ENCODE measurements at places on chromosomes 6 and 20.

DNA sequence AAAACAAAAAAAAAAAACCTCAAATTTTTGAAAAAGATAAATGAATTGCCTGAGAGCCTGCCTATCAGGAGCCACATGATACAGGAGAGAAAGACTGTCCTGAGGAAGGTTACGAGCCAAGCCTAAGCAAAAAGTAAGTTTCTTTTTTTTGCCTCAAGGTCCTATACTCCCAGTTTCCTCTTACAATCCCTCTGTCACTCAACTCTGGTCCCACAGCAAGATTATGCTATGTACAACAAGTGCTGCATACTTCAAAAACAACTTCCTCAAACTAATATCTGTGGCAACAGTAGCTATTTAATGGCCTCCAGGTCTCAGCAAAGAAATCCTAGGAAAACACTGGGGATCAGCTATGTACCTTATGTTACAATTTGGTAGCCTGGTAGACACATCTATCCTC is 46.8 kb downstream of the PLN start:
- no peak for DNase-seq

DNA sequence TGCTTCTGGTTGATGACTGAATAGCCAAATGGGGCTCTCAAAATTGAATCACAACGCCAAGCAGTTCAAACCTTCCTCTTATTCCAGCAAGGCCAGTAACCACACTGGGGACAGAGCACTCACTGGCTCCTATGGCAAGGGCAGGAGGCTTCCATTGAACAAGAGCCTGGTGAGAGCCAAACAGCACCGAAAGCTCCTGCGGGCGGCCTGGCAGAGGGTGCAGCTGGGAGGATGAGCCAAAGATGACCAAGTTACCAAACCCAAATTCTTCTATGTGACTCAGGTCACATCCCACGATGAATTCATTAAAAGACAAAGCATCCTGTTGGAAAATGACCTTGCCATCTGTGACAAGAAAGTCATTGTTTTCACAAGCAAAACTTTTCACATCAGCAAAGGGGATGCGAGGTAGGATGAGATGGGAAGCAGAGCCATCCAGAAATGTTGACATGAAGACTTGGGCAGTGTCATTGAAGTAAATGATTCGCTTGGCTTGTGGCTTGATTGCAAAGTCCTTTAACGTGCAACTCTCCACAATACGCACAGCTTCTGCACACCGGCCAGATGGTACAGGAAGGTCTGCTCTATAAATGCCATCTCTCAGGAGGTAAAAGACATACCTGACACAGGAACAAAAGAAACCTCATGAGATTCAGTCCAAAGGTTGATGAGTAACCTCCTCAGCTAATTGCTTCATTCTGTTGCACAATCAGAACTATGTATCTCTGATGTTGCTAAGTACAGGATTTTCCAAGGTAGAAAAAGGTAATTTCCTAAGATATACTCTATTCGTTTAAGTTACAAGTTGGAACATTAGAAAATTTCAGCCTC is 36.3 kb downstream of the ROS1 start:
- DNase-seq: no peak

- DNase-seq: no peak
Observed at GRCh38 chr20:37839432-37839827, 63.5 kb upstream of the VSTM2L start.

GRCh38 chr6:11050731-11051130 is 6.6 kb upstream of the ELOVL2 start:
- DNase-seq: no peak

DNA sequence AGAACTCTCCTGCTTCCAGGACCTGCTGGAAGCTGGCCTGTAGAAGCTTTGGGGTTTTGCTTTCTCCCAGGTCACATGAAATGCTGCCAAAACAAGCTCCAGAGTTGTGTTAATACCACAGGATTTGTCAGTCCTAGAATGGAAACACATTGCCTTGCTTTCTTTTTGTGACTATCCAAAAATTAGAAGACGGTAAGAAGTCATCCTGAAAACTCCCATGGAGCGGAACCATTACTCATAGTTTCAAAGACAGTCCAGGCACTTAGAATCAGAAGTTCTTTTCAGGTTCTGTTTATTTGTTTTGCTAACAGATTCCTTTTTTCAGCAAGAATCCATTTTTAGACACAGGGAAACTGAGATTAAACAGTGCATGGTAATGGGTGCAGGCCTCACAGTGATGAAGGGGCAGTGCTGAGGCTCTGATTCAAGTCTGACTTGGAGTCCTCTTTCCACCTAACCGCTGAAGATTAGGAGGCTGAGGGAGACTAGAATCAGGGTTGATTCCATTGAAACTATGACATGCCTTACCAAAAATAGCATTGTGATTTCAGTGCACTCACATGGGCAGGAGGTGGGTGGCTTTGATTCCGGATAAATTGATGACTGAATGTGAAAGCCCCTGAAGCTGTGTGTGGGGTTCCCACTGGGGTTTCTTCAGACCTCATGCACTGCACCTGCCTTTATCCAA is 72.2 kb upstream of the NAA20 start:
- no peak for DNase-seq

- DNase-seq: no peak
Observed at GRCh38 chr20:33059741-33060390, 6.2 kb downstream of the BPIFB3 start.

DNA sequence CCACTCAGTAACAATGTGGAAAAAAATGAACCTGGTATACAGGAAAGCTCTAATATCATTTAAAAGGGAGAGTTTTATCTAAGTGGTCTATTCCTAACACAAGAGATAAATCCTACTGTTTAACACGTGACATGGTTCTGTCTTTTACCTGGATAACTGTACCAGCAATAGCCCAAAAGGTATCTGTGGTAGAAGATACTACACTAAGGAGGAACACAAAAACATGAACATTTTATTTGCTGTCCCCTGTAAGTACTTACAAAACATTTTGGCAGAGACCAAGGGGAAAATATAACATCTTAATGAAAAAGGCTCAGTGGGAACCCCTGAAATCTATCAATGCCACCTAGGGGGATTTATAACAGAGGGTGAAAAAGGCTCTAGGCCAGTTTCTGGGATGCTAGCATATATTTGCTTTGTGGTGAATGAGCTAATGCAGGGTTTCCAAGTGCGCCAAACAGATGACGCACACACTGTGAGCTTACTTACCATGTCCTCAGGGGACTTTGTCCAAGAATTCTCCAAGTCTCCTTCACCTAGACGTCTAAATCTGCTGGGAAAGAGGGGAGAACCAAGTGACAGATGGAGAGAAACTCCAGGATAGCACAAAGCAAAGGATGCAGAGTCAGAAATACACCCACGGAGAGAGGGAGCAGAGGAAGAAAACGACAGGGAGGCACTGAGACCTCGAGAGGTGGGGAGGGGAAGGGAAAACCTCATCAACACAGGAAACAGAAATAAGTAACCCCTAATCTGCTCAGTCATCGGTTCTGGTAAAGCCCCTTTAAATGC is 147.9 kb upstream of the PRND start:
- no peak for DNase-seq

GRCh38 chr6:106844930-106845329 is 129.6 kb downstream of the CD24 start:
- no peak for DNase-seq

DNA sequence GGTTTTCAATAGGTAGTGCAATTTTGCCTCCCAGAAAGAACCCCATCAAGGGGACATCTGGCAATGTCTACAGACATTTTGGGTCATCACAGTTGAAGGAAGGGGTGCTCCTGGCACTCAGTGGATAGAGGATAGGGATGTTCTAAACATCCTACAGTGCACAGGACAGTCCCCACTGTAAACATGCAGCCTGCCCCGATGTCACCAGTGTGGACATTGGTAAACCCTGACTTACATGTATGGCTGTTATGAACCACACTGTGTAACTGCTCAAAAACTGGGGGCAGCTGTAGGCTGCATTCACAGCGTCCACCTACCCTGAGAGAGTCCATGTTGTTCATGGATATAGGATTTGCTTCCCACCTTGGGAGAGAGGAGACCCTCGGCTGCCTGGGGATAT is 79.3 kb upstream of the FOXQ1 start:
- DNase-seq: no peak

- DNase-seq: no peak
Observed at GRCh38 chr6:122749451-122750050, 30.0 kb upstream of the FABP7 start.

- no peak for DNase-seq
Observed at GRCh38 chr20:60262967-60263603, 304.9 kb downstream of the CDH26 start.

DNA sequence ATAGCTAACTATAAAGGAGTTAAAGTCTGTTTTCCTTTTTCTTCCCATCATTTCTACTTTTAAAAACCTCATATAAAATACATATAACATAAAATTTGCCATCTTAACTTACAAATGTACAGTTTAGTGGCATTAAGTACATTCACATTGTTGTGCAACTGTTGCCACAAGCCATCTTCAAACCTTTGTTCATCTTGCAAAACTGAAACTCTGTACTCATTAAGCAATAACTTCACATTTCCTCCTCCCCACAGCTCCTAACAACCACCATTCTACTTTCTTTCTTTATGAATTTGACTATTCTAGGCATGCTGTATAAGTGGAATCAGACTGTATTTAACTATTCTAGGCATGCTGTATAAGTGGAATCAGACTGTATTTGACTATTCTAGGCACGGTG is 4.5 kb downstream of the CCDC170 start:
- DNase-seq: no peak

GRCh38 chr20:1622450-1622849 is 2.6 kb upstream of the SIRPB1 start:
- DNase-seq: no peak

- DNase-seq: peak; percentile 12
Observed at GRCh38 chr6:53651205-53651763, 14.3 kb downstream of the KLHL31 start.

DNA sequence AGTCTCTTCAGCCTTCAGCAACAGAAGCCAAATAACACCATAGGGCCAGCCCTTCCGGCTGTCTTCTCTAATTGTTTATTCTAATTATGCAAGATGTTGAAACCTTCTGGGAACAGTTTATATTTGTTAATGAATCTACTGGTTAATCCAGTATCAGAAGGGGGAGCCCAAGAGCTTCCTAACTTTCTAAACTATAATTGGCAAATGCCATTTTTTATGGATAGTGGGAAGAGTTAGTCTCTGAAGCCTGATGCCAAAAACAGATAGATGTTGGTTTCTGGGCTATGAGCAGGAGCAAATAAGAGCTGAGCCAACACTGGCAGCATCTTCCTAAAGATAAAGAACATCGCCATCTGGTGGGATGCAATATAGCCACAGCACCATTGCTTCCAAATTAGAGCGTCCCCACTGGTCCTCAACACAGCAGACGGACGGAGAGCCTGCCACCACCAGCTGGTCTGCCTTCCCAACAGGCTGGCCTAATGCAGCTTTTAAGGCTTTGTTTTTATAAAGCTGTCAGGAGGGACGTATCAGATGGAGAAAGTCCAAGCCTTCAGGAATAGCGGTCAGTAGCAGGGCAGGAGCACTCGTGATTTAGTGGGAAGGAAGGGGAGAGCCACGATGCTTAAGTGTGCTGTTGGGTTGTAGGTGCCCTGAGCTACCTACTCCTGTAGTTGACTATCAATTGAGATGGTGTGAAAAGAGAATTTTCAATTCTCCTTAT is 118.8 kb downstream of the RALGAPA2 start:
- DNase-seq: peak; percentile 36

DNA sequence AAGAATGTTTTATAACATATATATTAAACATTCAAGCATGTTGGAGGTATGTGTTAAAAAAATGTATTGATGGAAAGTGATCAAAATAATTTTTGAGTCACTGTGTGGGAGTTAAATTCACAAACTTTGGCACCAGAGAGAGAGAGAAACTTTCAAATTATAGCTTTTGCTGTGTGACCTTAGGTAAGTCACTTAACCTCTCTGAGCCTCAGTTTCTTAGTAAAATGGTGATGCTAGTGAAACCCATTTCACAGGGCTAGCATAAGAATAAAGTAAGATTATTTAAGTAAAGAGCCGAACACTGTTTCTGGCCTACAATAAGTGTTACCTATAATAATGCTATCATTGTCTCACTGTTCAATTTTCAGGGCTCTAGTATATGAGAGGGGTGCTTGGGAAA is 4.1 kb upstream of the PROCR start:
- DNase-seq: no peak

DNA sequence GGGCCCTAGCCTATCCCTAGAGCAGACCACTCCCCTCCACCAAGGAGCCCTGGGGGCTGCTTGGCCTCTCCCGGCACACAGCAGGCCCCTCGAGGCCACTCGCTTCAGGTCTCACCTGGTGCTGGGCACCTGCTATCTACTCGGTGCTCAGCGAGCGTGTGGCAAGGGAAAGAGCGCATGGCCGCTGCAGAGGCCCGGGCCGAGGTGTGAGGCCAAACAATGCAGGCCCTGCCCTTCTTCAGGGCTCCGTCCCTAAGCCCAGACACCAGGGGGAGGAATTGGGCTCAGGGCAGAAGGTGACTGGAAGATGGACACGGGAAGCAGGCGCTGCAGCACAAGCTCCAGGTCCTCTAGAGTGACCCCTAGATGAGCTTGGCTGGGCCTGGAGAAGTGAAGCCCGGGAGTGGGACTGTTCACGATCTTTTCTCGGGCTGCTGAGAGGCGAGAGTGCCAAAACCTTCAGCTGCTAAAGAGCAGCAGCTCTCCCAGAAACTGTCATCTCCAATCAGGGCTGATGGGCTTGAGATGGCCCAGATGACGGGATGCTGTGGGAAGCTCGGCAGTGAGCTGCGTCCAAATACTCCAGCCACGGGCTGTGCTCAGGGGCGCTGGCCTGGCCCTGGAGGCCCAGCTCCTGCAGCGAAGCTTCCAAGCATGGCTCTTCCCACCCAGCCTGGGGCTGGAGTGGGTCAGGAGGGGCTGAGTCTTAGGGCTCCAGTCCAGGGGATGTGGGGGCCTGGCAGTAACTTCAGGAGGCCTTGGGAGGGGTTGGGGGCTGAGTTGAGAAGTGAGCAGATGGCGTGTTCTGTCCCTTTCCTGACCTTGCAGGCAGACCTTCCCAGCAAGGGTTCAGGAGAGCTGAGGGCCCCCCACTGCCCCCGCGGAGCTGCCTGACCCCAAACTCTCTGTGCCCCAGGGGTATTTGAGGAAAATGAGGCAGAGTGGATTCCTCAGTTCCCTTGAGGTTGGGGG is 43.7 kb downstream of the APCDD1L start:
- DNase-seq: no peak

- no peak for DNase-seq
Observed at GRCh38 chr6:17519120-17519519, 81.0 kb upstream of the FAM8A1 start.

- no peak for DNase-seq
Observed at GRCh38 chr6:149122850-149123821, 194.4 kb upstream of the TAB2 start.

GRCh38 chr6:53281518-53282215 is 67.1 kb downstream of the ELOVL5 start:
- no peak for DNase-seq

GRCh38 chr6:43733471-43734293 is 36.3 kb upstream of the VEGFA start:
- no peak for DNase-seq

- no peak for DNase-seq
Observed at GRCh38 chr6:167349631-167350274, 24.9 kb downstream of the TTLL2 start.

- no peak for DNase-seq
Observed at GRCh38 chr6:85675030-85675819, 32.5 kb upstream of the SYNCRIP start.

Measured in C1 segment of cervical spinal cord (tissue), 14 donors.